ENCODE measurements at places on chromosomes 11 and 22.

- no peak for DNase-seq
Measured at GRCh38 chr11:31531293-31531692, 21.7 kb downstream of the ELP4 start.

- DNase-seq = no peak
Measured at GRCh38 chr11:119696378-119697222, 32.4 kb downstream of the NECTIN1 start.

- DNase-seq = no peak
Measured at GRCh38 chr11:20034941-20035340, 125.3 kb downstream of the DBX1 start.

GRCh38 chr11:46240861-46241260 lies 36.6 kb upstream of the CREB3L1 start:
- no peak for DNase-seq

GRCh38 chr11:88886796-88887195 lies 179.0 kb downstream of the GRM5 start:
- DNase-seq = peak; percentile 27

DNA sequence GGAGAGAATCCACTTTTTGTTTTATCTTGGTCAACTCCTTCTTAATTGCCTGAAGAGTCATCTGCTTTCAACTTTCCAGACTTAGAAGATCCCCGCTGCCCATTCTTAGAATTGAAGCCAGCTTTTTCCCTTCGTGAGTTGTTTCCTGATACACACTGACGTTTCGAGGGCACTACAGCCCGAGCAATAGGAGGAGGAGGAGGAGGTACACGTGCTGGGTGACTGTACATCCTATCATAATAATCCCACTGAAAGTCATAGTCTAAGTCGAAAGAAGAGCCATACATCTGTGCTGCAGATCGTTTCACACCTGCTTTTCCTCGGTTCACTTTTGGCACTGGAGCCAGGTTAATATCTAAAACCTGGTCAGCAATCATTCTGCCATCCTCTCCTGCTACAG lies 606.1 kb downstream of the DLG2 start:
- no peak for DNase-seq

- DNase-seq = no peak
Measured at GRCh38 chr22:38653741-38654140, 2.5 kb downstream of the FAM227A start.

DNA sequence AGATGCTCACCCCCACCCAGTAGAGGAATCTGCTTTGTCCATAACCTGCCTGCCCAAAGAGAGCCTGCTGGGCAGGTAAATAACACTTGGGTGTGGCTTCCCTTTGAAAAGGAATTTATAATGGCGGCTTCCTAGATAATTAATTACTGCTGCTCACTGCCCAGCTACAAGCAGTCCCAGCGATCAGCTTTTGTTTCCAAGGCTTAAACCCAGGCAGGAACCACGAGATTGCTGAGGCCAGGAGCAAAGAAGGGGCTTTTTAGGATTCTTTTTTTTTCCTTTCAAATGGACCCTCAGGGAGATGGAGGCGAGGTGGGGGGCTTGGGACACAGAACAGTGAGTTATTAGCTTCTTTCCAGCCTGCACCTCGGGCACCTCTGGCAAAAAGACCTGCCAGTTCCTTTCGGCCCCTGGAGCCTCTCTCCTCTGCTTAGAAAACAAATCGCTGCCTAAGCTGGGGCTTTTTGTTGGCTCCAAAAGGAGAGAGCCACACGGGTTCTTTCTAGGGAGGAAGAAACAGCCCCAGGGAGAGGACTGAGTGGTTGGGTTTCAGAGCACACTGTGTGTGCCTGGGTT lies 107.2 kb downstream of the TSPAN18 start:
- DNase-seq = no peak

DNA sequence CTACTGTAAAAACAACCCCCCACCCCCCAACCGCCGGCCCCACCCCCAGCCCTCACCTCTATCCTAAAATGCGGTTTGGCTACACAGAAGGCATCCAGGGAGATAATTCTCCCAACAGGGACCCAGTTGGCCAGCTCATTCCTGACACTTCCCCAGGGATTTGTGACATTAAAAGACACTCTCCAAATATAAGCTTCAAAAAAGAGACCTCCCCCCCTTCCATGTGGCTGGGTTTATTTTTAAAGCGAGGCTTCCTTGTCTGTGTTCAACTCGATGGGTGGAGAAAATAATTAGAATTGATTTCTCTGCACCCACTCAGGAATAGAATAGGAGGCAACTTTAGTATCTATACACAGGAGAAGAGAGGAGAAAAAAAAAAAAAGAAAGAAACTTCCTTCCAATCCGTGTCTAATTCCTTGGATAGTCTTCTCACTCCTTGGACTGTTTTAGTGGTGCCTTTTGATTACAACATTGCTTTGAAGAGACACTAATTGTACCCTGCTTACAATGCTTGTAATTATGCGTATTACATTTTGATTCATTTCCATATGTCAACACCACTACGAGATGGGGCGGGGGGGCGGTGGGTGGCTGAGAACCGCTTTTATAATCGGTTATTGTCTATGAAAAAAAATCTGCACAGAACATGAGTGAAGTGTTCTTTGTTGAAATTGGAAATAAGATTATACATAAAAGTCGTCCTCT lies 500.4 kb downstream of the MIAT start:
- no peak for DNase-seq

DNA sequence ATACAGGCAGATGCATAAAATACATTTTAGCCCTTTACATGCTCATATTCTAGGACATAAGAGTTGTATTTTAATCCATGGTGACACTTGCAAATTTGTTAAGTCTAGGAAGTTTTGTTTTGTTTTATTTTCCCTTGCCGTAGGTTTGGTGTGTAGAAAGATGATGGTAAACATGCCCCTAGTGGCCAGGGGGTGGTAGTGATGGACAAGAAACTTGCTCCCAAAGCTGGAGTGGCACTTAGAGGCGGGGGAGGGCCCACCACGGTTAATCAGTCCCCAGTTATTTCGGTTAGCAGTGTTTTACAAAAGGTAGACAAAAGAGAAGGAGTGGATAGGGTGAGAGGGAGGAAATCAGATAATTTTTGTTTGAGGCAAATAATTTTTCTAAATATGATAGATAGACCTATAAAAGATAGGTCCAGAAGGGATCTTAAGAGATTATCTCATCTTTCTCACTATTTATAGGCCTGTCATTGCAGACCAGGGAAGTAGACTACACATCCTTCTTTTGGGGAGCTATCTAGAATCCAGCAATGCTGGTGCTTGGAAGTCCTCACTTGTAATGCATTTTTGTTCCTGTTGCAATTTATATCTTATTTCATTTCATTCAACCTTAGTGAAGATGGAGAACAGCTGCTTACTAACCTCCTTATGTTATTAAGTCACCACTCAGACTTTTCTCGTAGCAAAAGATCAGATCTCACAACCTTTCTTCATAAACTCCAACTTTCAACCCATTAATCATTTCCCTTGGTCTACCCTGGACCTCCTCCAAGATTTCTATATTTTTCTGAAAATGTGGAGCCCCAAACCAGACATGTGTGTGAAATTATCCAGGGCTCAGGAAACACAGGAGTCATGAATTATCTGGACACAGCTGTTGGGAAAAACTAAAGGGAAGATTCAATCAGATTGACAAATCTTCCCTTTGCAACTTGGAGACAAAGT lies 5.9 kb upstream of the BDNF start:
- peak; percentile 52 for DNase-seq

DNA sequence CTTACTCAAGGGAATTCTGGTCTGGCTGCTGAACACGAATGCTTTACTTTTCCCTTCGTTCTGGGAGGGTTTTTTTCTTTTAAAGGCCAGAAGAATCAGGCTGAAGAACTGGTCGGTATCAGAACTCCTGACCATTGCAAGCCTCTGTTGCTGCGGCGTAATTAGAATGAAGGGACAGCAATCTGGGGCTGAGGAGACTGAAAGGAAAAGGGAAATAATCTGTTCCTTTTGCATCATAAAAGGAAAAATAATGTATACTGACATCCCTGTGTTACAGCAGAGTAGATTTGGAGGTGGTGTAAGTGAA lies 670 bp downstream of the SC5D start:
- peak; percentile 51 for DNase-seq

Measured in choroid plexus epithelial cell (primary cell).